ENCODE measurements at places on chromosomes 3 and 15.

- no peak for DNase-seq
Measured at GRCh38 chr3:183287301-183287971, 34.4 kb downstream of the B3GNT5 start.

DNA sequence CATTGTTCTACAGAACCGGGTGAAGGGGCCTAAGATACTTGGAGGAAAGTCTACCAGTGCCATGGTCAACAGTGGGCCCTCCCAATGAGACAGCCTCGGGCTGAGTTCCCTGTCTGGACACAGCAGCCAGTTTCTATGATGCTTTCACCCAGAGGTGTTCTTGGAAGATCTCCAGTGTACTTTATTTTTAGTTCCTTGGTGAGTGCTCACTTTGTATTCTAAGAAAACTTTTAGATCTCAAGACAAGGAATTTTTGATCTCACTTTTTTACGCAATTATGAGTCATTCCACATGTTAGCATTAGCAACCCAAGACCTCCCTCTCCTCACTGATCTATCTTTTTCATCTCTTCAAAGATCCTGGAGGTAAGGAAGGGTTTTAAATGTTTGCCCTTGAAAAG, 287.7 kb downstream of the RORA start:
- DNase-seq = no peak

DNA sequence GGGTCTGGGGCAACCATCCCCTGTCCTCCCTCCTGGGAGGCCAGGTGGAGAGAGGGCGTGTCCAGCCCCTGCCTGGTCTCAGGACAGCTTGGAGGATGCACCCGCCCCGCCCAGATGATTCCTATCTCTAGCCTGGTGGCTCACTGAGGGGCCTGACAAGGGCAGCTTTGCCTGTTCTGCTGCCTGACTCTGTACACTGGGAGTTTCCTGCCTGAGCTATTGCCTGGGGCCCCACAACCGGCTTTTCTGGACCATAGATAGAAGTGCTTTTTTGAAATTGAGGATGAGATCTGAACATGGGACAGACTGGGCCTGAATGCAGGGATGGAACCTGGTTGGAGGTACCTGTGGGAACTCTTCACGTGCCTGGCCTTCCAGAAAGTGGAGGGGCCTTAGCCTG, 751 bp upstream of the PLA2G4E start:
- no peak for DNase-seq

DNA sequence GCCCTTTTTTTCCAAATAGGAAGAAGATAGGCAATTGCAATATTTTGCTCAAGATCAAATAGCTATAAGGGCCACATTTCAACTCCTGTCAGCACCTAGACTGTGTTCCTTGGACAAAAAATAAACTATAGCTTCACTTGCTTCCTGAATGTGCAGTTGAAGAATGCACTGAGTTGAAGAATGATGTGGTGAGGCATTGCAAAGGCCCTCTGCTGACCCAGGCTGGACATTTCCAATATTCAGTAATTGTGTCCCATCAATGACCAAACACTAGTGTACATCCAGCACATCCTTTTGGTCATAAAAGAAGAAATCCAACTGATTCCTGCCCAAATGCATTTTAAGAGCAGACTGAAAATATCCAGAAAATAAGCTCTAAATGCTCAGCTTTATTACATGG, 424.8 kb upstream of the TGFBR2 start:
- DNase-seq = no peak

- DNase-seq = no peak
Measured at GRCh38 chr3:184381261-184382224, 1.7 kb downstream of the CHRD start.

- DNase-seq = no peak
Measured at GRCh38 chr3:49313896-49314688, 25.8 kb downstream of the USP4 start.

DNA sequence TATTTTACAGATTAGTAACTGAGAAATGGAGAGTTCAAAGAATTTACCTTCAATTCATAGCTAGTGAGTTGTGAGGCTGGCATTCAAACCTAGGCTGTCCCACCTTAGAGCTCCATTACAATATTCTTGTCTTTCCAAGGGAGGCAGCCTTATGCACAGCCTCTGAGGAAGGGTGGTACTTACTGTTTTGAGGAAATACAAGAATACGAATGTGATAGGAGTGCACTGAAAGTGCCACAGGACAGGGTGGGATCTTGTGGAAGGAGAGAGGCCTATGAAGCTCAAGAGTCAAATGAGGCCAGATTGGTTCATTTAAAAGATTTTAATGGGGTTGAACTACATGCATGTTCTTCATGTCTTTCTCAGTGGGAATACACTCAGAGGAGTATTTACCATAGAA, 86.3 kb downstream of the ARIH1 start:
- DNase-seq = no peak

GRCh38 chr3:14222900-14223594, 44.4 kb downstream of the LSM3 start:
- DNase-seq = no peak

GRCh38 chr3:24591191-24591590, 96.5 kb upstream of the THRB start:
- DNase-seq = no peak

- DNase-seq = no peak
Measured at GRCh38 chr3:46962990-46963389, 13.6 kb downstream of the CCDC12 start.

- DNase-seq = no peak
Measured at GRCh38 chr3:168620854-168621253, 525.1 kb upstream of the GOLIM4 start.

DNA sequence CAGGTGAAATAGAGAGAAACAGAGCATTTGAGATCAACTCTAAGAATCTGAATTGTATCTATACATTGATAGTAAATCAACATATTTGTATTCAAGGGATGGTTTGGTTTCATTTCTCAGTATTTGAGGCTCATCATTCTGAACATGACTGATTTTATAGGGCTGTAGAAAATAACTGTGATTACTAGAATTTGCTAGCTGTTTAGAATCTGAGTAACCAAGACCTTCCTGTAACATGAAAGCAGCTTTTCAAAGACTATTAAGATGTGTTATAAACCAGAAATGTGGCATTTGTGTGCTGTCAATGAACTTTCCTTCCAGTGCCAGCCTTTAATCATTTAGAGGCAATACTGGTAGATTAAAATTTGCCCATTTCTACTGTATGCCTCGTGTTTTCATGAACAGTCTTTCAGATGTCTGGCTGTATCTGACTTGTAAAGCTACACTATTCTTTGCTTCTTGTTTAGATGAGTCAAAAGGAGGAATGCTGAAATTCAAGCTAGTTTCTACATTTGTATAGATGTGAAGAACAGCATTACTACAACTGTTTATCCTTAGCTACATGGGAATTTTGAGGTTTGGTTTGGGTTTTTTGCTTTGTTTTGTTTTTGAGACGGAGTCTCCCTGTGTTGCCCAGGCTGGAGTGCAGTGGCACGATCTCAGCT, 137.3 kb upstream of the BHLHE40 start:
- no peak for DNase-seq

GRCh38 chr15:64547275-64547674, 86.9 kb downstream of the ZNF609 start:
- DNase-seq = no peak

DNA sequence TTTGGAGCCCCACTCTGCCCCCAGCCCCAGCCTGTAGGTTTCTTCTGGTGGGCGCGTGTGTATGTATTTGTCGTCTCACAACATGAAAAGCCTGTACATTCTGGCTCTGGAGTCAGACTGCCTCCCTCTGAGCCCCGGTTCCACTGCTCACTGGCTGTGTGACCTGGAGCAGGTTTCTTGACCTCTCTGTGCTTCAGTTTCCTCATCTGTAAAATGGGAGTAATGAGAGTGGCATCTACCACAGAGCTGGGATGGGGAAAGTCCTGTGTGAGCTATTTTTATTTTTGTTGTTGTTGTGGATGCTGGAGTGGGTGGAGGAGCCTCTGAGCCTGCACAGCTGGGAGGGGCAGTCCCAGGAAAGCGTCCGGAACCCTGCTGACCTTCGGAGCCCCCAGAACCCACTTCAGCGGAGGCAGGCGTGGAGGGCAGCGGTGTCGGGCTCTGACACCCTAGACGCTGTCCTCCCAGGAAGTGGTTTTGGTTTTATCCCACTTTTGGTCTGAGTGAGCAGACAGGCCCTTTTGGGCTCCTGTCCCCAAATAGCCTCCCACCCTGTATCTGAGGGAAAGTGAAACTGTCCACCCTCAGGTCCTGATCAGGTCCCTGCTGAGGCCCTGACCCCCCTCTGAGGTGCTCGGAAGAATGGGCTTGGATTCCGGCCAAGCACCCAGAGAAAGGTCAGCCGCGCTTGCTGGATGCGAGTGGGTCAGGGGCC, 103.5 kb downstream of the CHSY1 start:
- no peak for DNase-seq

DNA sequence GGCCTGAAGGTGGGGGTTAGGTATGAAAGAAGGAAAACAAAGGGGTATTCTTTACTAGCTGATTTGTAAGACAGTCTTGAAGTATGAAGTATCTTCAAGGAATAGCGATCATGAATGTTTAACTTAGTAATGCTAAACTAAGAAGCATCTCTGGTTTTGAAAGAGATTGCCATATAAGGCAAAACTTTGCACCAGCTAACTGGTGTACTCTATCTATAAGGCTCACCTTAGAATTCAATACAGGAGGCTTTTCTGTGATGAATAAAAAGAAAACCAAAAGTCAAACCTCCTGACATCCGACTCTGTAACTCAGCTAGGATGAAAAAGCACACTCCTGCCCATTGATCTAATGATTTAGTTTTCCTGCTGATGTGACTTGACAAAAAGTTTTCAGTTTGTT, 54.7 kb downstream of the FOXP1 start:
- no peak for DNase-seq

DNA sequence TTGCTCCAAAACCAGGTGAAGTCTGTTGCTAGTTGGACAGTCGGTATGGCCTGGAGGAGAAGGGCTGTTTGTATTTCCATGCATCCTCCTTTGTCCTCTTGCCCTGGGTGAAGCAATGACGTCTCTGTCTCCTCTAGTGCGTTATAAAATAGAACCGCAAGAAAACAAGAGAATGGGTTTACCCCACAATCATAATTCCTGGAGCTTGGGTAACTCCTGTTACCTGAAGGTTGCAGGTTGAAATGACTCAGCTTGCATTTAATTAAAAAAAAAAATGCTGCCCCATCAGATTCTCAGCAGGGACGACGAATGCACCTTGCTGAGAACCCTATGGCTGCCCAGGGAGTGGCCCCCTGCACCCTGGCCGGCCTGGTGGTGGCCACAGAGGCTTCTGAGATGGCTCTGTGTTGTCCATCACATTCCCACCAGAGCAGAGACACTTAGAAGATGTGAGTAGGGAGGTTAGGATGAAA, 228.2 kb upstream of the BHLHE40 start:
- no peak for DNase-seq

- peak; percentile 80 for DNase-seq
Measured at GRCh38 chr15:28021281-28022039, 77.7 kb downstream of the OCA2 start.

- DNase-seq = no peak
Measured at GRCh38 chr3:142244056-142244455, 18.7 kb upstream of the GK5 start.

DNA sequence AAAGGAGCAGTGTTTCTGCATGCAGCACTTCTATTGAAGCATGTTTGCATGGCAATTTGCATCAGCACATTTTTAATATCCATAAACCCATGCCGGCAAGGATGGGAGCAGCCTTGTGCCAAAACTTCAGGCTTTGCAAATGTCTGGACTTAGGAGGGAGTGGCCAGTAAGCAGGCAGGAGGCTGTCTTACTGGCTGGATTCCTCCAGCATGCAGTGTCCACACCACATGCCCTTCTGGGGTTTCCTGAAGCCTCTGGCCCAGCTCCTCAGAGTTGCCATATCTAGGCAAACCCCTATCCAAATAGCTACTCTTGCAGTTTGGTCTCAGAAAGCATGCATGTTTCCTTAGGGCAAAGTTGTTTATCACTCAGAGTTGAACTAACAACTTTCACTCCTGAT, 139.1 kb upstream of the MRPS22 start:
- DNase-seq = no peak

DNA sequence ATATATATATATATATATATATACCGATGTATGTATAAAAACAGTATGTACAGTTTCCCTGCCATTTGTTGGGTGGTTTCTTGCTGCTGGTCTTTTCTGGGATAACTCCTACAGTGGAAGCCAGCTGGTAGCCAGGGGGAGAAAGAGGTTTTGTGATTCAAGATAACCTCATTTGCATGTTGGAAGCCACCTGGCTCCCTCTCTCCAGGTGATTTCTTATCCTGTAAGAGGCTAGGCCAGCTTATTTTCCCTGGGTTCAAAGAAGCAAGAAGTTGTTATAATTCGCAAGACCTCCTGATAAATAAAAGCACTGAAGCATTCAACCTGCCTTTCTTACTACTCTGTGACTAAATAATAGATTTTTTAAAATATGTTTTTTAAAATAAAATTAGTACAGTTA, 443.3 kb downstream of the VGLL3 start:
- no peak for DNase-seq

Measured in NCI-H2029 treated with DMSO at 0.1 percent for 48 hours (cell line).